ENCODE measurements at places on chromosomes 16 and 17.
A peak's percentile ranks its signal among the peaks of the same experiment; 100 is the strongest.

DNA sequence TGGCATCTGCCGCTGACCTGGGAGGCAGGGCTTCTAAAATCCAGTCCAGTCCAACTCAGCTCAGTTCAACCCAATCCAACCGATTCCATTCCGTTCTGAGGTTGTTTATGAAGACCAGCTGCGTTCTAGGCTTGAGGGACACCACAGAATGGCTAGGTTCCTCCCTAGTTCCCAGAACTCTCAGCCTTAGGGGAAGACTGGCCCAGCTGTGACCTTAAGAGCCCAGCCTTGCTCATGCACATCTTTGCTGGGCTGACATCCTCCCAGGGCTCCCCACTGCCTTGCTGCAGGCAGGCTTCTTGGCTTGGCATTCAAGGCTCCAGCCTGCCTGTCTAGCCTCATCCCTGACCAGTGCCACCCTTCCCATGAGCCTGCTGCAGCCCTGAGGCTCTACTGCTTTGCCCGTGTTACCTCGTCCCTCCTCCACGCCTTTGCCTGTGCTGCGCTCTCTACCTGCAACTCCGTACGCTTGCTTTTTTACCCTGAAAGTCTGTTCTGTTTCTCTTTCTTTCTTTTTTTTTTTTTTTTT is 7.9 kb downstream of the SLC12A3 start:
- DNase-seq, result no peak

DNA sequence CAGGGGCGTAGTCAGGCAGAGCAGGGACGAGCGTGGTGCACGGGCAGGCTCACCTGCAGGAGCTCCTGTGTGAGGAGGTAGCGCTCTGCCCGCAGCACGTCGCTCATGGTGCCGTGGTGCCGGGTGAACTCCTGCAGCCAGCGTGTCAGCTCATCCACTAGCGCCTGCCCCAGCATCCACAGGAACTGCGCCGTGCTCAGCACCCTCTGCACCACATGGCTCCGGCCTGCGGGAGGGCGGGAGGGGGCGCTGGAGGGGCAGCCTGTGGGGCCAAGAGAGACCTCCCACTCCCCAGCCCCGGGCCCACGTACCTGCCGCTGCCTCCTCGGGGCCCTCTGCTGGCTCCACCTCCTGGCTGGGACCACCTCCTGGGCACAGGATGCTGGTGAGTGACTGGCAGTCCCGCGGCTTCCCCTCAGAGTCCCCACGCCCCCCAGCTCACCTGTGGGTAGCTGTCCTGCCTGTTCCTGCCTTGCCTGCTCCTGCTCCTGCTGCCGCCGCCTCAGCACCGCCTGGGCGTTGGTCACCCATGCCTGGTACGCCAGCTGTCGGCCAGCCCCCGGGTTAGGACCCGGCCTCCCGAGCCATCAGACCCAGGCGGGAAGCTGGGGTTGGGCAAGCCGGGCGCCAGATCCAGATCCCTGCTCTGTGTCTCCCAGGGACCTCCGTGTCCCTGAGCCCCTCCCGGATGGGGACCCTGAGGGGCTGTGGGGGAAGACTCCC is 16.6 kb downstream of the CTU2 start:
- DNase-seq, result no peak

GRCh38 chr16:50841081-50841886 is 99.4 kb downstream of the CYLD start:
- DNase-seq, result peak; percentile 5

GRCh38 chr17:68892193-68892592 is 63.0 kb downstream of the ABCA8 start:
- no peak for DNase-seq

DNA sequence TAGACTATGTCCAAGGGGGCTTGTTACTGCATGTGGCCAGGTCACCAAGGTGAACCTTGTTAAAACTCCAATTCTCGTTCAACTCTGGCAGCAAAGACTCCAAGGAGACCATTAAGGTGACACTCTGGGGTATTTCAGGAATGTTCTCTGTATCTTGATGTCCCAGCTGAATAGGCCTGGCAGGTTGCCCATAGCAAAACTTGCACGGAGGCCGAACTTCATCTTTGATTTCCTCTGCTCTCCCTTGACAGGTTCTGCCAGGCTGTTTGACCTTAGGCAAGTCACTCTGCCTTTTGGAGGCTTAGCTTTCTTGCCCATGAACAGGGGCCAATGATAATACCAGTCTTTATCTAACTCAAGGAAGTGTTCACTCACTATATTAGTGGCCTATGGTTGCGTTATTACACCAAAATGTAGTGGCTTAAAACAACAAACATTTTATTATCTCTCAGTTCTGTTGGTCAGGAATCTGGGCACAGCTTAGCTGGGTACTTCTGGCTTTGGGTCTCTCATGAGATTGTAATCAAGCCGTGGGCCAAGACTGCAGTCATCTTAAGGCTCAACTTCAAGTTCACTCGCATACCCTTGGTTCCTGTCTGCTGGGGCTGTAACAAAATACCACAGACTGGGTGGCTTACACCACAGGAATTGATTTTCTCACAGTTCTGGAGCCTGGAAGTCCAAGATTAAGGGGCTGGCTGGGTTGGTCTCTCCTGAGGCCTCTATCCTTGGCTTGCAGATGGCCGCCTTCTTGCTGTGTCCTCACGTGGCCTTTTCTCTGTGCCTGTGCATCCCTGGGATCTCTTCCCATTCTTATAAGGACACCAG is 168.5 kb downstream of the UTP18 start:
- DNase-seq, result no peak

DNA sequence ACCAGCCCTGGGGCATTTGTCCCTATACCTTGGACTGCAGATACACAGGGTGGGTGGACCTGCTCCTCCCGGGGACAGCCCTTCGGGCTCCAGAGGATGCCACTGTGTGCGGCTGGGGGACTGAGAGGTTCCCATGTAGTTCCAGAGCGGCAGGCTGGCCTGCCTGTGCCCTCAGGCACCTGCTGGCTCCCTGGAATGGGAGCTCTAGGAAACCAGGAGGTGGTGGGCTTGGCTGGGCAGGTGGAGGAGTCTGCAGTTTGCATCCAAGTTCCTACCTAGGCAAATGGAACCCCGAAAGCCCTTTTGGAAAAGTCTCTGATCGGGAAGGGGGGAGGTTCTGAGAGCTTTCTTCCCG is 982 bp downstream of the DBNDD1 start:
- no peak for DNase-seq

GRCh38 chr17:52721910-52722309 is 563.4 kb upstream of the CA10 start:
- DNase-seq, result no peak

GRCh38 chr16:2530629-2531318 is 434 bp downstream of the CEMP1 start:
- DNase-seq, result no peak

DNA sequence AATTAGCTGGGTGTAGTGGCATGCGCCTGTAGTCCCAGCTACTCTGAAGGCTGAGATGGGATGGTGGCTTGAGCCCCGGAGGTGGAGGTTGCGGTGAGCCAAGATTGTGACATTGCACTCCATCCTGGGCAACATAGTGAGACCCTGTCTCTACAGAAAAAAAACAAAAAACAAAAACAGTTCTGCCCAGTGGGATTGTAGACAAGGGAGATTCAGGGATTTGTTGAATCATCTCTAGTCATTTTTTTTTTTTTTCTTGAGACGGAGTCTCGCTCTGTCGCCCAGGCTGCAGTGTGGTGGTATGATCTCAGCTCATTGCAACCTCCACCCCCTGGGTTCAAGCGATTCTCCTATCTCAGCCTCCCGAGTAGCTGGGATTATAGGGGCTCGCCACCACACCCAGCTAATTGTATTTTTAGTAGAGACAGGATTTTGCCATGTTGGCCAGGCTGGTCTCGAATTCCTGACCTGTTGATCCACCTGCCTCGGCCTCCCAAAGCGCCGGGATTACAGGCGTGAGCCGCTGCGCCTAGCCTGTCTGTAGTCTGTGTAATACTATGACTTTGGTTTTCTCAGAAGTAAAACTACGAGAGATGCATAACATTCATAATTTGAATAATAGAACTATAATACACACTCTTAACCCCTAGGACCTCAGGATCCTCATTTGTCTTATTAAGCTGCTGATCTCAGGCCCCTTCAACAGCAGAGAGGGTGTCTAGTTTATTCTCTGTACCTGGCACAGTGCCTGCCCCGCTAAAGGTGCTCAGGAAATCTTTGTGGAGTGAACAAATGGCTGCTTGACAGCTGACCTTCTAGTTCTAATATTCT is 1.4 kb downstream of the TEN1 start:
- no peak for DNase-seq

- DNase-seq, result no peak
These were observed 356.3 kb upstream of the SOX9 start for GRCh38 chr17:71764505-71764904.

DNA sequence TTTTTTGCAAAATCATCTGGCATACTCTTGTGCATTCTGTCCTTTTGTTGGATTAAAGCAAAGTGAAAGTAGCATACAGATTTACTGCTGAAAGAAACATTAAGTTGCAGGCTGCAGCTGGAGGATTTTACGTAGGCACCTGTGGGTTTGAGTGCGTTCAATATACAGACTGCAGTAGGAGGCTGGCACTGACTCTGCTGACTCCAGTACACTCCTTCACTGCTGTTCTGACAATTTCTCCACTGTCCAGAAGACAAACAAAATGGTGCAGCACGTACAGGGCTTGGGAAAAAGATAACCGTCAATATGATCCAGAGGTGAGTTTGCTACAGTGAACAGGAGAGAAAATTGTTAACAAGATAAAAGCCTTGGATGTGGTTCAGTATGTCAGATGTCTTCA is 73.3 kb downstream of the TANC2 start:
- DNase-seq, result no peak

- no peak for DNase-seq
These were observed 94.0 kb downstream of the CACNG1 start for GRCh38 chr17:67138392-67138791.

- no peak for DNase-seq
These were observed 41.9 kb downstream of the ZFHX3 start for GRCh38 chr16:73006026-73006425.

DNA sequence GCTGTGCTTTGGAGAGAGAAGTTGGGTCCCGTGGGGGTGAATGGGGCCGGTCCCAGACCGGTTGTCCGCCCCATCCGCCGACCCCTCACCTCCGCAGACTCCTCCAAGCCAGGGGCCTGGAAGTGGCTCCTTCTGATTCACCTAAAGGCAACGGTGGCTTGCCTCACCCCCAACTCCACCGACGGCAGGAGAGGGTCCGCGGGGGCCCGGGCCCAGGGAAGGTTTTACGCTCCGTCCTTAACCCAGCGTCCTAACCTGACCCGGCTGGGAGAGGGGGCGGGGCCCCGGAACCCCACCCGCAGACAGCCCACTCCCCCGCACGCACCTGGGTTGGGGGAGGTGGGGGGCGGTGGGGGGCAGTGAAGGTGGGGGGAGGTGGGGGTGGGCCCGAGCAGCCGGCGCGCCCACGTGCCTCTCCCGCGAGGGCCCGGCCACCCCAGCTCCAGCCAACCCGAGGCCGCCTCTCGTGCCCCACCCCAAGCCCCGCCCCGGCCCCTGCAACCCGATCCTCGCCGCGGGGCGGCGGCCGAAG is 12.7 kb upstream of the CD300A start:
- no peak for DNase-seq

DNA sequence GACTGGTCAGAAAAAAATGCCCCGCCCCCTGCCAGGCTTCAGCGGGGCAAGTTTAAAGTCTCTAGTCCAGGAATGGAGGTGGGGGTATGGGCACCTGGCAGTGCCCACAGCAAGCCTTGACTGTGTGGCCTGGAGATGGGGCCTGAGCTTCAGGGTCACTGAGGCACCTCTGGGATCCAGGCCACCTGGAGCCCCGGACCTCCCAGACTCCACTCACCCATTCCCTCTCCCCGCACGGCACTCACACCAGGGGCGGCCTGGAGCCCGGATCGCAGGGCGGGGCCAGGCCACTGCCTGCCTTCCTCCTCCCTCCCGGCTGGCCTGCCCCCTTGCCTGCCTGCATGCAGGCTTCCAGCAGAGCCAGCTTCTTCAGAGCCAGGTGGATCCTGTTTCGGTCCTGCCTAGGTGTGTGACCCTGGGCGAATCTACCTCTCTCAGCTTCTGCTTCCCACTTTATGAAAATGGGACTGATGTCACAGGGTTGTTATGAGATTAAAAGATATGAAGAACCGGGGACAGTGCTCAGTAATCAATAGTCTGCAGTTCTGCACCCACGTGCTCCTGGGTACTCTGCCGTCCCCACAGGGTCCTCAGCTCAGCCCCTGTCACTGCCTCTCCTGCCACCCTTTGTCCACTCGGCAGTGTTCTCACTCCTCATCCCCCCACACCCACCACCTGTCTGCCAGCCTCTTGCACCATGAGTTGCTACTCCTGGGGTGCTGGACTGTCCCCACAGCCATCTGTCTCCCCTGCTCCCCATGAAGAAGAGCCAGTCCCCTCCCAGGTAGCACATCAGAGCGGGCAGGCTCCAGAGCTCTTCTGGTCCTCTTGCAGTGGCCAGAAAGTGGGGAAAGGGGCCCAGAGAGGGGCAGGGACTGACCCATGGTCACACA is 1.2 kb upstream of the TCAP start:
- DNase-seq, result no peak

Measured in left kidney (tissue), 8 donors.